M059J (cell line): ENCODE measurements at places on chromosomes 6 and 20.

GRCh38 chr6:163844357-163844756 is 429.8 kb downstream of the QKI start:
- DNase-seq, result no peak

- peak; percentile 43 for DNase-seq
Observed at GRCh38 chr20:1377341-1377871, 15.4 kb downstream of the FKBP1A start.

DNA sequence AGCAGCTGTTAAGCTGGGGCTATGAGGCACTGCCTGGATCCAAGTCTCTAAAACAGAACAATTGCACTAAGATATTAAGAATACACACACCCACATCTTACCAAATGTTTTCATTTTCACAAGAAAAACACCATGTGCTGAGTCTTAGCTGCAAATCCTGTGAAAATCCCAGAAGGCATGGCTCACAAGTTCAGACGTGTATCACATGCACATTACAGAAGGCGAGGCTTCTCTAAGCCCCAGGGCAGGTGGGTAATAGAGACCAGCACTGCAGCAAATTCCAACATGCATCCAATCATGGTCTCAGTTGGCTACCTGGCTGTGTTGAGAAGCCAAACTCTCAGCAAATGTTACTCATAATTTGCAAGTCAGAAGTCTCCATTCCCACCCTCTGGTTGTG is 16.2 kb upstream of the CST3 start:
- DNase-seq, result no peak

GRCh38 chr20:51953731-51954340 is 151.5 kb upstream of the SALL4 start:
- no peak for DNase-seq

DNA sequence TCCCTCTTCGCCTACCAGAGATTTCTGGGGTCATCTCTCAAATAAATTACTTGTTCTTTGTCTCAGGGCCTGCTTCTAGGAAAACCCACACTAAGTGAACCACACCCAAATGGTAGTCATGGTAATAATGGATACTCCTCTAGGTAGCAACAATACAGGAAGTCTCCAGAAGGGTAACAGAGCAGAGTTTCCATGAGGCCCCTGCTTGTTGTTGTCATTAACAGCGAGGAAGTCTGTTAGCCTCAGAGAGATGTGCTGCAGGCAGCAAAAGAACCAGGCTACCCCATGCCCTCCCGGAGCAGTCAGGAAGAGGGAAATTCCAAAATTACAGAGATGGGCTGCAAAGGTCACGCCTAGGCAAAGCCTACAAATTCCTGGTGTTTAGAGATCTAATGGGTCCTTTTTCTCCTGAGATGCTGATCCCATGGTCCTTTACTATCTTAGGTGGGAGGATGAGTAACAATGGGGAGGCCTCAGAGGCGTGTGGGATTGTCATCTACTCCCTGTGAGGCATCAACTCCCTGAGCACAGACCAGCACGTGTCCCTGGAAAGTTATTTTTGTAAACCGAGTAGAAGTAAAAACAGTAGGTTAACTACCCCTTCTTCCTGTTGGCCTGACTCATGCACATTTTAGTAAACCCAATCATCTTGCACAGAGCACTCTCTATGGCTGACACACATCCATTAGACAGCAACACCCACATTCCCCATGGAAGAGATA is 10.1 kb downstream of the ISM1 start:
- peak; percentile 77 for DNase-seq

- DNase-seq, result peak; percentile 99
Observed at GRCh38 chr20:50308513-50309279, 118.1 kb downstream of the CEBPB start.

DNA sequence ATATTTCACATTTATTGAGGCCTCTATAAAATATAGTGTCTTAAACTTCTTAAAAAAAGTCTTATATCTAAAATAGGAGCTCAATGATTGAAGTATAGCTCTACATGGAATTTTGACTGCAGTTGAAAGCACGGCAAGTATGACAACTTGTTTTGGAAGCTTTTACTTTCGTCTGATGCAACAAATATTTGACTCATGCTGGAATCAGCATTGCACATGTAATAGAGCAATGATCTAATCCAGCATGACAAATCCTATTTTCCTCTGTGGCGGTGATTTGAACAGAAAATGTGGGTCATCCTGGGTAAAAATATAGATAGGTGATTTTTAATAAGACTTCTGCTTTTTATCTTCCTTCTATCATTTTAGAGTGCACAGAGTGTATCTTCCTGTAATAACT is 111.6 kb downstream of the TINAG start:
- DNase-seq, result peak; percentile 86
